ENCODE measurements at places on chromosomes 5 and 9.

DNA sequence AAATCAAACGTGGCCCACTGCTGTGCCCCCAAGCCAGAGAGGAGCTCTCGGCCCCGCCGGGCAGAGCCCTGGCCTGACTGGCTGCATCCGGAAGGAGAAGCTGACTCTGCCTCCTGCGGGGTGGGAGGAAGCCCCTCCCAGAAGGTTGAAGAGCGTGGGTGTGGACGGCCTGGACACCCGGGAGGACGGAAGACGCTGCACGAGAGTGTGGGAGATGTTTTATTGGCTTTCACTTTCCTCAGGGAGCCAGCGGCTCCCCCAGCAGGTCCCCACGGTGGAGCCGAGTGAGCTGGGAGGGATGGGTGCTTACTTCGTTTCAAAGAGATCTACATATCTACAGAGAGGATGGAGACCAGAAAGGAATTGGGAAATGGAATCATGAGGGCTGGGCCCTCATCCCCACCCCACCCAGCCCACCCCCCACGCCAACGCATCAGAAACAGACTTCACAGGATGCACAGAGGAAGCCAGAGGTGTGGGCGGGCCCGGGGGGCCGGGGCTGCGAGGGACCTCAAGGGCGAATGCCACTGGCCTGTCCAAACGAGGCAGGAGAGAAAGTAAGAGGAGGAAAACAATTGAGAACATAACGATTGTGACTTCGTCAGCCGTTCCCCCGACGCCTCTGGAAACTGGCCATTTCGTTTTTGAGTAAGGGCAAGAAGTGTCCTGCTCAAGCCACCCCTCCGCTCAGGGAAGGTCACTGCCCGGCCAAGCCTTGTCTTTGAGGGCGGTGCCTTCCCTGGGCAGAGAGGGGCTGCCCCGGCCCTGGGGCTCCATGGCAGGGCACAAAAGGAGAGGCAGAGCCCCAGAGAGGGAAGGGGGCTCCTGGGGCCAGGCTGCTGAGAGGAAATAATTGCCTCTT lies 32.1 kb downstream of the FAM163B start:
- no peak for DNase-seq

DNA sequence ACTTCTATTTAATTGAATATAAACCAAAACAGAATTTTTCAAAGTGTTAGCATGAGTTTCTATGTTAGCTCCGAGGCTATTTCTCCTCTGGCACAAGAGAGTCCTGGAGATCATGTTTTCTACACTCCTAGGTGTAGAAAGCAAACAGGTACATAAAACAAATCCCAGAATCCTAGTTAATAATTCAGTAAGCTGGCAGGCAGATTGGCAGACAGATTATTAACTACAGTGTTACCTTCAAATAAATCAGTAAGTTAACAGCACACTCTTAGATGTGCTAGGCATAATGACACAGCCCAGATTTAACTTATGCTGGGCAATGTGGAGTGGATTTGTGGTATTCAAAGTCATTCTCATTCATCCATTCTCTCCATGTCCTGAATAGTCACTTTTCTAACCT lies 282.8 kb upstream of the RPS23 start:
- no peak for DNase-seq

DNA sequence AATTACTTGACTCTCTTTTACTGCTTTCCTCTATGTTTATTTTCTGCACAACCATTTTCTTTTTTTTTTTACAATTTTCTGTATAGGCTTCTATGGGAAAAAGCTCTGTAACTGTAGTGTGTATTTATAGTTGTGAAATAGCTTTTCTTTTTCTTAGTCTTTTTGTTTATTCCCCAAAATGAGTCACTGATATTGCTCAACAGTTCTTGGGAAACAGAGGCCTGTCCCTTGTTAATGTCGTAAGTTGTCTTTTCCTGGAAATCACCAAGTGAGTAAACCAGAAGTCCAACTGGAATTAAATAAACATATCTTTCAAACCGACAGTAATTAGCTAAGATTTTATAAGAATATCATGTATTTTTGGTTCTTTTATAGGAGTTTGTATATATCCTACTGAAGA lies 325.1 kb upstream of the PRR16 start:
- DNase-seq = no peak

GRCh38 chr9:78118742-78119473 lies 87.3 kb upstream of the GNAQ start:
- DNase-seq = peak; percentile 14

- no peak for DNase-seq
Measured at GRCh38 chr5:109907189-109907588, 217.5 kb downstream of the MAN2A1 start.

DNA sequence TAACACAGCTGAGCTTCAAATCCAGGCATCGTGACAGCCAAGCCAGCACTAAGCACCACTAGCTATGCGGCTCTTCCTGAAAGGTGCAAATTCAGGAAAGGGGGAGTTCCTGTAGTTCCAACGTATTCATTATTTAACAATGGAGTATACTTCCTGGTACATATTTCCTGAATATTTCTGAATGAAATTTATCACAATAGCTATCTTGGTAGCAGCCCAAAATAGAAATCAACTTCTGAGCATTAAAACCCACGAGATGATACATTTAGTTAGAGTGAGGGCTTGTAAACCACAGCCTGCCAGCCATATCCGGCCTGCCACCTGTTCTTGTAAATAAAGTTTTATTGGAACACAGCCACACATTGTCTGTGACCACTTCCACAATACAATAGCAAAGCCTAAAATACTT lies 109.7 kb upstream of the RETREG1 start:
- DNase-seq = peak; percentile 44

- no peak for DNase-seq
Measured at GRCh38 chr5:41093803-41094202, 22.7 kb upstream of the MROH2B start.

DNA sequence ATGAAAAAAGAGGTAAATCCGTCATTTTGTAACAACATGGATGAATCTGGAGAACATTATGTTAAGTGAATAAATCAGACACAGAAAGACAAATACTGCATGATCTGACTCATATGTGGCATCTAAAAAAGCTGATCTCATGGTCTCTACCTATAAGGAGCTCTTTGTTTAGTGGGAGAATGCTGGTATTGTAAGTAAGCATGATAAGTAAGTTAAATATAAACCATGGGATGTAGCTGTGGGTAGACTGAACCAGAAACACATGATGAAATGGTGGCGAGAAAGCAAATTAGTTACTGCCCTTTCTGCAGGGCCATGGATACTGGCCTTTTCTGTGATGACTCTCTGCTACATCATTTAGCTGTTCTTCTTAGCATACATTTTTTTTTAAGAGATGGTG lies 66.4 kb upstream of the RUSC2 start:
- DNase-seq = no peak

DNA sequence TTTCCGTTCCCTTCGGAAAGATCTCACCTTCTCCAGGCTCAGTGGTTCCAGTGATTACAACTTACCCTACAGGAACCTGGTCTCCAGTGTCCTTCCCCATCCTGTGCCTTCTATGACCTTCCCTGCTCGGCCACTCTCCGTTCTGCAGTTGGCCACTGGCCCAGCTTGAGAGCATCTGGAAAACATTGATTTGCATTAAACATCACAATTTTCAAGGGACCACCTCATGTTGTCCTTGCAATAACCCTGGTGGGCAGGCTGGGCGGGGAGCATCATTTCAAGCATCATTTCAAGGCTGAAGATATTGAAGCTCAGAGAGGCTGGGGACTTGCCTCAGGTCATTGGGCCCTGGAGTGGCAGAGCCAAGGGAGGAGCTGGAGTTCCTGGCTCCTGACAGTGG lies 177.4 kb downstream of the SEC61B start:
- DNase-seq = no peak

DNA sequence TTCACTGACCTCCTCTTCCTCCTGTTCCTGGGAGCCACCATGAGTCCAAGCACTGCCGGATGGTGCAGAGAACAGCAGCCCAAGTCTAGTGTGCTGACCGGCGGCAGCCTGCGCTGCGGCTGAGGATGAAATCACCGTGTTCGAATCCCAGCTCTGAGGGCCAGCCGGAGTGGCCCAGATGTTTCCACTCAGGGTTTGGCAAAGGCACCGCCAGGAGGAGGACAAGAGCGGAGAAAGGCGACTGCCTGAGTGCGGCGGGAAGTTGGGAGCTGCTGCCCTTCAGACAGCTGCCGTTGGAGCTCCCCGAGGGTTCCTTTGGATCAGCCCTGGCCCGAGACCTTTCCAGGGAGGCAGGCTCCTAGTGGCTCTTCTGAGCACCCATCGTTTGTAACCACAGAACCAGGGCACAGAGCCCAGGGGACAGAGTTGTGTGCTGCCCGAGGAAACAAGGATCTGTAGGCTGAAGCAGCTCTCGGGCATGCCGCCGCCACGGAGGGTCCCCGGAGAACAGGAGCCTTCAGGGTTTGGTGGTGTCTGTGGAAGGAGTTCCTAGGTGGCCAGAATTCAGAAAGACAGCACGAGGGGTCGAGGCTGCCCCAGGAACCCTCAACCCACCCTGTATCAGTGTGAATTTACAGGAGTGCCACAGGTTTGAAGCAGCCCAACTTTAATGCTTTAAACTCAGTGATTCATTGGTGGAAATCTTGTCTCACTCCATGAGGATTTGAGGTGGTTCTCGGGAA lies 115.6 kb upstream of the COL5A1 start:
- no peak for DNase-seq

DNA sequence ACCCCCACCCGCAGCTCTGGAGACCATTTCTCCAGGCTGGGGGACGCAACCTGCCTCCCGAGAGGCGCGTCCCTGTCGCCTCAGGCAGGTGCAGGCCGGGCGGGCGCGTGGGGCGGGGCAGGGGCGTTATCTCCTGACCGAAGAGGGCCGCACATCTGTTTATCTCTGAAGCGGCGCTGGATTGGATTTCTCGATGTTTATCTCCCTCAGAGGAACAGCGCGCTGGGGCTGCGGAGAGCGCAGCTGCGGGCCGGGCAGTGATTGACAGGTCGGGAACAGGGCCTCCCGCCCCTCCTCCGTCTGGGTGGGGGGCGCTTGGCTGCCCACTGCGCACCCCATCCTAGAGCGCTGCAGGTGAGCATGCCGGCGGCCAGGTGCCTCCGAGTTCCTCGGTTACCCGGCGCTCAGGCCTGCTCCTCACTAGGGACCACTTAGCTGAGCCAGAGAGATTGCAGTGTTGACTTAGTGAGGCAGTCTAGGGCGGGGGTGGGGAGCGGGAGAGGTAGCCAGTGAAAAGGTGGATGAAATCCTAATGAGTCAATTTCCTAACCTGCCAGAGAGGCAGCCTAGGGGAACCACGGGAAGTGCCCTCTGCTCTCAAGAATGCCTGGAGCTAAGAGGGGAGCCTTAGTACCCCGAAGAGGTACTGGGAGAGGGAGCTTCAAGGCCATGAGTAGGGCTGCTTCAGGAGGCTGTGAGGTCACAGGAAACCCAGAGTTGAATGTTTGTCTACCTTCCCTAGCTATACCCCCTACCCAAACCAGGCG lies 39.6 kb upstream of the TIFAB start:
- DNase-seq = no peak

DNA sequence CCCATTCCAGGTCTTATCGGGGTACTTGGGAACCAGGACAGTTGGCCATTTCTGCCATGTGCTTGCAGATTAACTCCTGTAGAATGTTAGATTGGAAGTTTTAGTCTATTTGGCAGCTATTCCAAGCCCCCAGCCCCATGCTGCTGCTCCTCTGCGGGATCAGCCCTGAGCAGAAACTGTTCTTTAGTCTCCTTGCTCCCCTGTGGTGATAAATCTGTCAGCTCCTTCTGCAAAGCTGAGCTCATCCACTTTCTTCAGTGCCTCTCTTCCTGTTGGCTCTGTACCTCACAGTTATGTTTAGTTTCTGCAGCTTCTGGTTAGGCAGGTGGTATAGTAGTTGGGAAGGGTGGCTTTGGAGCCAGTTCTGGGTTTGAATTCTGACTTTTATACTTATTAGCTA lies 170.4 kb downstream of the GRIA1 start:
- DNase-seq = no peak

DNA sequence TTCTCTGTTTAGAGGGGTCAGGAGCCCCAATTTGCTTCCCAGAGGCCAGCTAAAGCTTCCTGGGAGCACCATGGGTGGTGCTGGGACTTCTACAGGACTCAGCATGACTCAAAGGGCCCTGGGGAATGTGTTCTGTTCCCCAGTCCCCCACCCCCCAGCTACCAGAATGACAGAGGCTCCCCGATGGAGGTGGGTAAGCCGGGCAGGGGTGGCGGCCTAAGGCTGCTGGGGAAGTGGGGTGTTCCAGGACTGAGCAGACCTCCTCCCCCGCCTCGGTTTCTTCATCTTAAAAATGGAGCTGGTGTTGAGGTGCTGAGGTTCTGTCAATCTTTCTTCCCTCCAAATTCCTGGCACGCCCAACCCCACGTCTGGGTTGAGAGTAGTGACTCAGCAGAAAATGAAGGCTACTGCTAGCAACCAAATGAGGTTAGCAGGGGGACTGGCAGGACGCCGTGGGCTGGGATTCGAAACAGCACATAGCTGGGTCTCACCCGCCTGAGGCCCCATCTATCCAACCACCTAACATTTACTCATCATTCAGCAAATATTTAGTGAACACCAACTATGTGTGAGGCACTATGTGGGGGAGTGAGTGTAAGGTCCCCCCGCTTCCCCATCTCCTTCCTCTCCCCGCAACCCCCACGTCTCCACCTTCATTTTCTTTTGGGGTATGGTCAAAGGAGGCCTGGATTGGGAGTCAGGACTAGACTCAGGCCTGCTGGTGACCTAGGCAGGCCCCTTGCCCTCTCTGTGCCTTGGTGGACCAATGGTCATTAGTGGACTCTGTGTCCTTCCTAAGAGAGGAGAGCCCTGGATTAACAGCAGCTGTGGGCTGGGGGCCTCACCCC lies 50.2 kb downstream of the C9orf50 start:
- DNase-seq = no peak

GRCh38 chr9:125929846-125930245 lies 182.7 kb downstream of the PBX3 start:
- no peak for DNase-seq

DNA sequence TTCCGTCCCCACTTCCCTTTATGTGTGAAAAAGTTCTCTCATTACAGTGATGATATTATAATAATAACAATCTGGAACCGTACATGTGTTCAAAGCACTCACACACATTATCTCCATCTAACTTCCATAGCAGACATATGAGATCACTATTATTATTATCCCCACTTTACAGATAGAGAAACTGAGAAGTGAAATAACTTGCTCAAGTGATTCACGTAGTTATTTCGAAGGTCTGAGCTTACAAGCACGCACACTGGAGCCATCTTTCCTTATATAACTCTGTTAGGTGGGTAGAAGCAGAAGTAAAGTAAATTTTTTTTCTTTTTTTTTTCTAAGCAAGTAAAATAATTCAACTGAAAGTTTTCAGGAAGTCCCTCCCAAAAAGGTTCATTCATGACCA lies 62.9 kb upstream of the PTGER4 start:
- no peak for DNase-seq

DNA sequence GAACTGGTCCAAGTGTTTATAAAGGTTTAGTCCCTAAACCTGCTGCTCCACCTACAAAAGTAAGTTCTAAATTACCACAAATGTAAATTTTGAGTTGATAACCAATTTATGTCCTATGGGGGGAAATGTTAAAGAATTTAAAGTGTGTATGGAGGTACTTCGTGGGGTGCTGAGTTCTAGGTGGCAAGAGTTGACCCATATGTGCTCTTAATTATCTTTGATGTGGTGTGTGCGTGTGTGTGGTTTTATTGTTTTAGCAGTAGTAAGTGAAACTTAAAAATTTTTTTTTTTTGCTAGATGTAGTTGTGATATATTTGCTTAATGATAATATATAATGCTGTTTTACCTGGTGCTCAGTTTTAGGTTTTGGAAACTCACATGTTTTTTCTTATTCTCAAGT lies 72.6 kb downstream of the GPBP1 start:
- peak; percentile 36 for DNase-seq
